Activated T-cell treated with anti-CD3 and anti-CD28 coated beads, Interleukin-2, amount 50 U/mL, for 24 hours (primary cell): ENCODE measurements at places on chromosomes 11 and 22.

DNA sequence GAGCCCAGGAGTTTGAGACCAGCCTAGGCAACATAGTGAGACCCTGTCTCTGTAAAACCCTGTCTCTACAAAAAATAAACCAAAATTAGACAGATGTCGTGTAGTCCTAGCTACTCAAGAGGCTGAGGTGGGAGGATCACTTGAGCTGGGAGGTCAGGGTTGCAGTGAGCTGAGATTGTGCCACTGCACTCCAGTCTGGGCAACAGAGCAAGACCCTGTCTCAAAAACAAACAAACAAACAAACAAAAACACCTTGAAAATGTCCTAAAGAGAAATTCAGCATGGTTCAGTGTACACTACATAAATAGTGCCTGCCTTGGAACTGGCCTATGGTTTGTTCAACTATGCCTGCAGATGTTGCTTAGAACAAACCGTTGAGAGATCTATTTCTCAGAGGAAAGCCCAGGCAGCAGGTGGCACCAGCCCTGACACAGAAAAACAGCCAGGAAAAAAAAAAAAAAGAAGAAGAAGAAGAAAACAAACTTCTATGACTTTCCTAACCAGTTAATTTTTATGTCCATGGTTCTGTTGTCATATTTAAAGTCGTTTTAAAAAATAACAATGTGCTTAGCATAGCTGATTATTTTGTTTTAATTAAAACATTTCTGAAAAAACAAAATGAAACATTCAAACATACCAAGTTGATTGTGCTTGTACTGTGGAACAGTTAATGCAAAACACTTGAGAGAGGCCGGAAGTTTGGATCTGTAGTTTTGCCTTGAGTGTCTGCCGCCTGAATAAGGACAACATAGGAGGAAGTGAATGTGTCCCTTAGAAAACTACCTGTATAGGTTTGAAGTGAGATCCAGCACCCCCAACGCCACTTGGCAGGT, 5.4 kb downstream of the KREMEN1 start:
- DNase-seq: no peak

- no peak for DNase-seq
Observed at GRCh38 chr11:124207102-124207792, 24.1 kb downstream of the OR10D3 start.

DNA sequence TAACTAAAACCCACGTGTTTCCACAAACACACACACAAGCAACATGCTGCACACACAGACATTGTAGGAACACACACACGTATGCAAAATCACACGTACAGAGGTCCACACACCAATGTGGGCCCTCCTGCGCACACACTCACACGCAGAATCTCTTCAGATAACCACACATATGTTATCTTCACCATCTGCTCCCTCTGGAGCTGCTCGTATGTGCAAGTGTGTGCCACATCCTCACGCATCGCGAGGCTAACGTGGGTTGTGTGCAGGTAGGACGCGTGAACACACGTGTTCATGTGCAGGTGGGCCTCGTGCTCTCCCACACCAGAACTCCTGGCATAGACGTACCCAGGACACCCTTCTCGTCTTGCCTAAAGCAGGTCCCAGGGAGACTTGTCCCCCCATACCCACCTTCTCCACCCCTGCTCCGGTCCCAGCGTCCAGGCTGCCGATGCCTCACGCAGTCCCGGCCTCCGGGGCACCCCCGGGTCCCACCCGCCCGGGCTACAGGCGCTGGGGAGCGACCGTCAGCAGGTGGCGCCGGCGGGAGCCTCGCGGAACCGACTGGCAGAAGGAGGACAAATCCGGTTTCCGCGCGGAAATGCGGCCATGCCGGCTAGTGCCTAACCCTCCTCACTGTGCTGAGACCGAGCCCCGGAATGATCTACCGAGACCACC, 10.3 kb upstream of the IGSF9B start:
- peak; percentile 85 for DNase-seq

- no peak for DNase-seq
Observed at GRCh38 chr11:108012139-108012725, 3.5 kb downstream of the CUL5 start.

GRCh38 chr11:9214765-9215164, 50.4 kb downstream of the DENND5A start:
- no peak for DNase-seq

GRCh38 chr11:80009081-80009480, 568.3 kb upstream of the TENM4 start:
- no peak for DNase-seq

GRCh38 chr22:50209893-50210292, 9.1 kb downstream of the SELENOO start:
- peak; percentile 74 for DNase-seq

- no peak for DNase-seq
Observed at GRCh38 chr11:19284881-19285280, 44.1 kb upstream of the E2F8 start.

GRCh38 chr11:134267461-134267860, 8.7 kb upstream of the GLB1L3 start:
- DNase-seq: no peak

DNA sequence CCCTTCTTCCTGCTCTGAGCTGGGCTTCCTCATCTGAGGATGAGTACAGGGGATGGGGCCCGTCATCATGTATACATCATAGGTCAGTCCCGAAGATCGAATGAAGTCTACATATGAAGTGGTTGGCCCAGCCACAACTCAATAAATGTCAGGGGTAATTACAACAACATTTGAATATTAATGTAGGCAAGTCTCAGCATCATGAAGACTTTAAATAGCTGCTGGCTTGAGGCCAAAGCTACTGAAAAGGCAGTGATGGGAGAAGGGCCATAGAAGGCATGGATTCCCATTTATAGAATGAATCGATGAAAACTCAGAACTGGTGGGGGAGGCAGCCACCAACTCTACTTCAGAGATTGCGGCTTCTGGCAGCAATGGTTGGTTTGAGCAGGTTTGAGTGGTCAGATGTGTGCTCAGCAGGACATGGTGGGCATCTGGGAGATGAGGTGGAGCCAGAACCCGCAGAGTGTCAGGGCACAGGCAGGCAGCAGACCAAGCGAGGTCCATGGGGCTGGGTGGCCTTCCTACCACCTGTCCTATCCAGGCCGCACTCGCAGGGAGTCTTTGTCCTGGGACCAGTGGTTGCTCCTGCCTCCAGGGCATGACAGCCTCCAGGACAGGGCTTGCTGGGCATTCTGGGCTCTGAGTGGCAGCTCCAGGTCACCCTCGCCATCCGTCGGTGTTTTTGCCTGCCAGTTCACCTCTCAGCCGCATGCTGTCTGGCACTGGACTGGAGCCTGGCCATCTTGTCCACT, 919.1 kb downstream of the TBC1D22A start:
- no peak for DNase-seq

- DNase-seq: no peak
Observed at GRCh38 chr22:28898233-28898629, 14.9 kb downstream of the ZNRF3 start.

- no peak for DNase-seq
Observed at GRCh38 chr11:86918496-86918895, 36.7 kb downstream of the FZD4 start.

- DNase-seq: no peak
Observed at GRCh38 chr11:45620243-45620642, 45.2 kb downstream of the CHST1 start.

GRCh38 chr11:16179676-16180075, 176.7 kb downstream of the SOX6 start:
- DNase-seq: no peak

DNA sequence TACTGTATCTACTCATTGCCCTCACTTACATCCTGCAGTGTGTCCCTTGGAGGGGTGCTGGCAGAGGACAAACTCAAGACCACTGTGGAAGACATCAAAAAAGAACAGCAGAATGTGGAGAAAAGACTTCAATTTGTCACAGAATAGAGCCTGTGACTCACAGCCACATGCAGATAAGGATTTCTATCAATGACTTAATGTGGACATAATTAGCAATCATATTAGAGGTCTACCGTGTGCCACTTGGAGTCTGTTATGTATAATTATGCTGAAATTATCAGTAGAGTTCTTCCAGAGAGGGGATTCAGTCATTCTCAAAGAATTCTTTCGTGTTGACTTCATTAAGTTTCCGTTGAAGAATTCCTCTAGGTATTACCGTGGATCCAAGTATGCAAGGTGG, 473.5 kb downstream of the MIAT start:
- no peak for DNase-seq

GRCh38 chr22:48414651-48415050, 1413.0 kb downstream of the BRD1 start:
- DNase-seq: no peak

DNA sequence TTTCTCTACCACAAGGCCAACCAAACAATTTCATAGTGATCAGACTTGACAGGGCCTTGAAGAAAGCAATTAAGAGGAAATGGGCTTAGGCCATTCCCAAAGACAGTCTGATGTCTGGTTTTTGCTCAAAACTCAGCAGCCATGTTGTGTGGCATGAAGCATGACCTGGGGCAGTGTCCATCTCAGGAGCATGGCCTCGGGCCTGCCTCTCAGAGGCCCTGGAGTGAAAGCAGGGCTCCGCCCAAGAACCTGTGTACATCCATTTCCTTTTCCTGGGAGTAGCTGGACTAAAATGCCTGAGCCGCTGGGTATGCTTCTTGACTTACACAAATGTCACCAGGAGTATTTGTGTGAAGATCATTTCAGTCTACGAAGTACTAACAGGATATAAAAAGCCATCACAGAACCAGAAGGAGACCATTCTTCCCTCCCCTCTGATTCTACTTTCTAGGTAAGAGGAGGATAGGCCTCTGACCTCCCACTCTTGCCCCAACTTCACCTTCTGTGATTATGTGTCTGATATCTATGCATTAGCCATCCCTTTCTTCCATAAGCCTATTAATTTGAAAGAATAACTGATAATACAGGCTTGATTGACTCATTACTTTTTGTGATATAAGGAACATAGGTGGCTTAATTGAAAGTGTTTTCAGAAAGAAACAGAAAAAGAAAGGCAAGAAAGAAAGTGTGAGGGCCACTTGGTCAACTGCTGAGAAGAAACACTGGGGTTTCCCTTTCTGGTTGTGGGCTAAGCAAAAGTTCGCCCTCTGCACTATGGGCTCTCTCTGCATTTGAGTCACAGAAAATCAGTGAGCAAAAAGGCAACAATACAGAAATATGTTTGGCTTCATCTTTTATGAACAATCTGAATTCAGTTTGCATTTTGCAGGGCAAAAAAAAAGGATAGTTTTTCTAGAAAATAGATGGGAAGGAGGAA, 188.6 kb upstream of the MTMR2 start:
- DNase-seq: no peak

DNA sequence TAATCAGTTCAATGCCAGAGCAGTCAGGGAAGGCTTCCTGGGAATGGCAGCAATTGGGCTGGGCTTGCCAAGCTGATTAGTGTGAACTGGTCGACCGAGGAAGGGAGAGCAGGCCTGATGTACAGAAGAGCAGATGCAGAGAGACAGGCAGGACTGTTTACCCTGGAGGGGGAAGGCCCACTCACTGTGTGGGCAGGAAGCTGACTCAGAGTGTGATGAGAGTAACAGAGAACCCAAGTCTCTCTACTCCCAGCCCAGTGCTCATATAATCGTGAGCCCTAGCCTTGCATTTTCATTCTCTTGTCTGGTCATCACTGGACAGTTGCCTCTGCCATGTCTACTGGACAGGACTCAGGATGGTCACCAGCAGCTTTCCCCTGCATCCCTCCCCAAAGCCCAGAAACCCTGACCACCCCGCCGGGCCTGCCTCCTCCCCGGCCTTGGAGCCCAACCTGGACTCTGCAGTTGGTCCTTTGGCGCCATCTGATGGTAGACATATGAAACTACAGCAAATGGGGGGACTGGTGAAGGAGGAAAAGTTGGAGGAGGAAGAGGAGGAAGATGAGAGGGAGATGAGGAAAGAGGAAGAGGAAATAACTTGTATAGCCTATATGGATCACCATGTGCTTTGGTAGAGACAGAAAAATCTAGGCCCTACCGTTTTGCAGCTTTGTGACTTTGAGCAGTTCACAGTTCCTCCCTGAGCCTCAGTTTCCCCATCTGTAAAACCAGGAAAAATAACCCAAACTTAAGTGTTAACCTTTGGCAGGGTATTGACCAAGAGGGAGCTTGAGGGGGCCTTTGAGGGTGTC, 43.4 kb upstream of the PRDM11 start:
- peak; percentile 81 for DNase-seq

DNA sequence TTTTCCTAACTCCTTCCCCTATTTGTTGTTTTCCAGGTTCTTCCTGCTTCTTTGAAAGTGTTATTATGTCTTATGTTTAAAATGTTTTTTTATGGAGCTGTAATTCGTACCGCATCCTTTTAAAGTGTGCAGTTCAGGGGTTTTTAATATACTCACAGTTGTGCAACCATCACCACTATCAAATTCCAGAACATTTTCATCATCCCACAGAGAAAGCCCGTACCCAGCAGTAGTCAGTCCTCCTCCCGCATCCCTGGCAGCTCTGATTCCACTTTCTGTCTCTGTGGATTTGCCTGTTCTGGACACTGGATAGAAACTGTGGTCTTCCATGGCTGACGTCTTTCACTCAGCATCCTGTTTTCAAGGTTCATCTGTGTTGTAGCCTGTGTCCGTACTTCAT, 73.7 kb downstream of the JAM3 start:
- DNase-seq: no peak

DNA sequence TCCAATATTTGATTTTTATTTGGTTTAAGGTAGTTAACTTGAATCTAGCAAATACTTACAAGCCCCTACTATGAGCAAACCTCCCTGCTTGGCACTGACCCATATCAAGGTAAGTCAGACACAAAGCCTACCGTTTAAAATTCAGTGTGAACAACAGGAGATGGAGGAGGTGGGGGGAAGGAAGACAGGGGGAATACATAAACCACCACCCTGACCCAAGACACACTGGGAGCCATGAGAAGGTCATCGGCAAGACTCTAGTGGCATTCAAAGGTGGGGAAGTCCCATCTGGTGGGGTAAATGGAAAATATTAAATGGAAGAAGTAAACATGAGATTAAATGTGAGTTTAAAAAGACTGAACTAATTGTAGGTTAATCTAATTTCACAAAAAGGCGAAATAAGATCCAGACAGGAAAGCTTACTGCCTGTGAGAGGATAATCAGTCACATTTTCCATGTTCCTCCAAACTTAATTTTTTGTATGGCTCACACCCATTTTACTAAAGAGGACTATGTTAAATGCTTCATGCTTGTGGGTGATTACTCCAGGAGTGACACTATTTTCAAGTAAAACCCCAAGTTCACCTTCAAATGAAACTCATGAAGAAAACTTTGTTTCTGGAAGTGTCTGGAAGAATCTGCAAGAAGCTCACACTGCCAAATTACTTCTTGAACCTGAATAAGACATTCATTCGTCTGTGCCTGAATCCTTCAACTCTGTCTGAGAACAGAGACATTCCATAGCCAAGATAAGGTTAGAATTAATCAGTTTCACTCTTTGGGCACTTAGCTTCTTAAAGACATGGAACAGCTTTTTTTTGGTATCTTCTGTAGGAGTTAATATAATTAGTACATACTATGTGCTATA, 51.7 kb downstream of the PITPNB start:
- DNase-seq: no peak

- DNase-seq: no peak
Observed at GRCh38 chr11:68057807-68058206, 19.0 kb downstream of the TCIRG1 start.
